ENCODE measurements at places on chromosomes 4 and X.

- peaks cover 30% of the 10 kb centered on the region for H3K4me1 ChIP-seq
- H3K27me3 ChIP-seq, result no peaks in the 10 kb centered on the region
- DNase-seq, result peak; percentile 84
- H3K36me3 ChIP-seq, result no peaks in the 10 kb centered on the region
- H3K4me3 ChIP-seq, result peak overlapping the region; percentile 98
Observed at GRCh38 chrX:107716816-107717700, 58.5 kb downstream of the TSC22D3 start.

DNA sequence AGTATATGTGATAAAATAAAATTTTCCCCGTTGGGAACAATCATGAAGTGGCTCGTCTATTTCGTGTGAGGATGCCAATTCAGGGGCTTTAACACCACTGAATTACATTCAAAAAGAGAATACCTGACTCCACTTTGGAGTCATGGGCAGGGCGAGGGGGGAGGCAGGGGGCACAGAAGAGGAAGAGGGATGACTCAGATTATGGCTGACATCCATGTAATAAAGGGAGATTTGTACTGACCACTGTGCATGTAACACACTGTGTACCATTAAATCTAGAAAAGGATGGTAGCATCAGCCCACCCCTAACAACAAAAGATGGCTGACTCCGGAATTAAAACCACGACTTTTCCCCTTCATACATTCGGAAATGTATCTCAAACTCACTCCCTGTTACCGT is 1.3 kb downstream of the SLC9A7 start:
- H3K27ac ChIP-seq, result no peak overlapping the region
- peak overlapping the region; percentile 94 for H3K4me3 ChIP-seq
- peaks cover 4% of the 10 kb centered on the region for H3K36me3 ChIP-seq

GRCh38 chr4:139005774-139006173 is 9.8 kb upstream of the NOCT start:
- H3K36me3 ChIP-seq, result no peaks in the 10 kb centered on the region
- no peak for DNase-seq

DNA sequence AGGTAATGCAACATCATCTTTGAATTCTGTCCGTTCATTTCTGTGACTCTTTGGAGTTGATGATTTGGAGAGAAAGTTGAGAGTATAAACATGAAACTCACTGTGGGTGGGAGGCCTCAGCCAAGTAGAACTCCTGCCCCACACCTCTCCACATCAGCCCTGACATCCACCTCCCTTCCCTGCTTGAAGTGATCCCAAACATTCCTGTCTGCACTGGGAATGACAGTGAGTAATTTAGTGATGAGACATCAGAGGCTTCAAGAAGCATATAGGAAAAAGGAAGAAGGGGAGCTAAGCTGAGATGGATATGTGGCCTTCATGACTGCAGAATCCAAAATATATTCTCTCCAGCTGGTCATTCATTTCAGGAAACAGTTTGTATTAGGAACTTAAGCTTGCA is 151.8 kb downstream of the SPATA18 start:
- no peak for DNase-seq
- H3K36me3 ChIP-seq, result no peaks in the 10 kb centered on the region
- peaks cover 4% of the 10 kb centered on the region for H3K27me3 ChIP-seq
- H3K4me3 ChIP-seq, result no peak overlapping the region
- H3K27ac ChIP-seq, result no peak overlapping the region
- no peaks in the 10 kb centered on the region for H3K4me1 ChIP-seq
